Posterior cingulate gyrus (tissue), 11 donors: ENCODE measurements at places on chromosomes 3 and 15.

DNA sequence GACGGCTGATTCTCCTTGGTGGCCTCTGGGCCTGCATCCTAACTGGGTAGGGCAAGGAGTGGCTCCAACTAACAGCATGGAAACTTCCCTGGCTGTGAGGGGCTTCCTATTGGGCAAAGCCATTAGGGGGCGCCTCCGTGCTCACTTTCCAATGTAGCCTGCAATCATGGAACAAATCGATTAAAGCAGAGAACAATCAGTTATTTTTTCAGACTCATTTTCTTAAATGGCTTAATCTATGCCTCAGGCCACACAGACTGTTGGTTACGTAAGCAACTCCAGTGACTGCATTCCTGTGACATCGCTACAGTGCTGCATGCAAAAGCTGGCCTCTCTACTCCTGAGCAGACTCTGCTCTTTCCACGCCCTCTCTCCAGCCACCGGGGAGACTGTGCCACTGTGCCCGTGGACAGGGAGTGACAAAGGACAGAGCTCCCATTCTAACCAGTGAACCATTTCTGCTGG lies 278.9 kb downstream of the KLF13 start:
- DNase-seq, result peak; percentile 80

GRCh38 chr3:119175872-119176756 lies 2.7 kb downstream of the UPK1B start:
- no peak for DNase-seq

- no peak for DNase-seq
These were observed 21.7 kb downstream of the GPR160 start for GRCh38 chr3:170059447-170059846.

- DNase-seq, result no peak
These were observed 44.8 kb upstream of the ATP2C1 start for GRCh38 chr3:130849091-130849552.

GRCh38 chr3:101256511-101256910 lies 63.9 kb downstream of the IMPG2 start:
- DNase-seq, result no peak

- DNase-seq, result no peak
These were observed 549 bp downstream of the TRH start for GRCh38 chr3:129974833-129975704.

- DNase-seq, result no peak
These were observed 147.5 kb downstream of the STT3B start for GRCh38 chr3:31680072-31680870.

GRCh38 chr3:79249701-79250100 lies 518.1 kb downstream of the ROBO1 start:
- no peak for DNase-seq

DNA sequence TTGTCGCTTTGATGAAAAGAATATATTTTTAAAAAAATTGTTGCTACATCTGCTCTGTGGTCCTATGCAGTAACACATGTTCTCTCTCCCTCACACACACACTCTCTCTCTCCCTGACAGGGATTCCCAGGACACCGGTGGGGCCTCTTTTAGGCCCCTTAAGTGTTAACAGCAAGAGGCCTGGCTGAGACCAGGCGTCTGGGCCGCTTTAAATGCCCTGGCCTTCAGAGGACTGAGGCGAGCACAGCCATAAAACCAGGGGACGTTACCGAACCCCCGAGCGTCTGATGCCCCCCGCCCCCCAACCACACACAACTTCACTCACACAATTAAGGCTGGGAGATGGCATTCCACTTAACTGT lies 1.7 kb downstream of the BNC1 start:
- DNase-seq, result no peak

- DNase-seq, result no peak
These were observed 25.0 kb downstream of the ADAM10 start for GRCh38 chr15:58724466-58724865.

- no peak for DNase-seq
These were observed 1.9 kb upstream of the SKIC8 start for GRCh38 chr15:78301326-78301725.

- DNase-seq, result no peak
These were observed 189.0 kb downstream of the ZNF621 start for GRCh38 chr3:40713795-40714194.

GRCh38 chr3:16305111-16305541 lies 40.1 kb downstream of the OXNAD1 start:
- no peak for DNase-seq

DNA sequence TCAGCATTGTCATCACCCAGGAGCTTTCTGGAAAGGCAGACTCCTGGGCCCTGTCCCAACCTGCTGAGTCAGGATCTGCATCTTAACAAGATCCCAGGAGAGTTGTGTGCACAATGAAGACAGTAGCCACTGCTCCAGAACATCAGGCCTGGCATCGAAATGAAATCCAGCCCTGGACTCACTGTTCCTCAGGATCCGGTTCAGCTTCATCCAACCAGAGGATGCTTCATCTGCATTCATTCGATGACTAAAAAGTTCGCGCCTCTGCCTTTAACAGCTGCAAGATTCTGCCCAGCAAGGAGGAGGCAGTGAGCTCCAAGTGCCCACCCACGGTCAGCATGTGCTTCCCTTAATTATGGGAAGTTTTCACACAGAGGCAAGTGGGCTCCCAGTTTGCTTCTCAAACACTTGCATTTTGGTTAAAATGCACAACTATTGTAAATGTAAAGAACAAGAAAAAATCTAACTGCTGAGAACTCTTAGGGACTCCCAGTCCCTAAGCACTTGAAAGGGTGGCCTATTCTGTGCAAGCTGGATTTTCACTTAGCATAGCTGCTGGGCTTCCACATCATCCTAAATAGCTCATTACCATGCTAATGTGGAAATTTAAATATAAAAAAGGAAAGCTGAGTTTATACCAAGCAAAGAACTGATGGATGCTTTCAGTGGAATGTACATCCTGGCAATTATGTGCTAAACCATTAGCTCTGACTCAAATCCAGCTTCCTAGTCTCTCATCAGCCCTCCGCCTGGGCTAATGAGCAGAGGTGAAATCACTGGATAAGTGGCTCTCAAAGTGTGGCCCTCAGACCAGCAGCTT lies 25.5 kb upstream of the ESYT3 start:
- DNase-seq, result peak; percentile 50

DNA sequence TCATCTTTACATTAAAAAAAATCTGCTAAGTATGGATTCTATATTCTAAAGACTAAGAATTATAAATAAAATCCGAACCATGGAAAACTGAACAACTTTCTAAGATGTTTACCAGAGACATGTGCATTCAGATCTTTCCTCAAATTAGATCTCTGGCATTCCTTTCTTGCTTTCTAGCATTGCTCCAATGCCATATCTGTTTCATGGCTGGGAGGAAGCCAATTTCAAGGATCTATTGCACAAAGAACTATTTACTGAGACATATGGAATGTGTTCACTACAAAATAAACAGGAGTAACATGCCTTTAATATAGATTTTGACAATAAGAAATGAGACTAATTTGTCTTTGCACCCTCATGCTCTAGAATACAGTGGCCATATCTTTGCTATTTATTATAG lies 45.1 kb upstream of the NANOGP8 start:
- DNase-seq, result no peak

DNA sequence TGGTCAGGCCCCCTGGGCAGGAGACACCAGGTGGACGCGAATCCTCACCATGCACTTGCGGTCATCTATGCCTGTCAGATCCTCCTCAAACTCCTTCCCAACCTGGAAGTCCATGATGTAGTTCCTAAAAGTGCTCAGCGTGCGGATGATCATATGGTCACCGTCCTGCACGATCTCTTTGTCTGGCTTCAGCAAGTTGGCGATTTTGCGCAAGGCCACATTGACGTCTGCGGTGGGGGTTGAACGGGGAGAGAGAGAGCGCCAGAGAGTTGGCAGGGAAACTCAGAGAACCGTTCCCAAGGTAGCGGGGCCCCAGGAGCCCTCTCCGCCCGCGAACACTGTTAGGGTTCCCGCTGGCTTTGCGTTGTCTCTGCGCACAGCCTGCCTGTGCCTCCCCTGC lies 809 bp downstream of the RBP1 start:
- no peak for DNase-seq

- DNase-seq, result no peak
These were observed 89.3 kb downstream of the OXNAD1 start for GRCh38 chr3:16354291-16354690.

- no peak for DNase-seq
These were observed 102.4 kb downstream of the MYLK start for GRCh38 chr3:123781571-123782275.

DNA sequence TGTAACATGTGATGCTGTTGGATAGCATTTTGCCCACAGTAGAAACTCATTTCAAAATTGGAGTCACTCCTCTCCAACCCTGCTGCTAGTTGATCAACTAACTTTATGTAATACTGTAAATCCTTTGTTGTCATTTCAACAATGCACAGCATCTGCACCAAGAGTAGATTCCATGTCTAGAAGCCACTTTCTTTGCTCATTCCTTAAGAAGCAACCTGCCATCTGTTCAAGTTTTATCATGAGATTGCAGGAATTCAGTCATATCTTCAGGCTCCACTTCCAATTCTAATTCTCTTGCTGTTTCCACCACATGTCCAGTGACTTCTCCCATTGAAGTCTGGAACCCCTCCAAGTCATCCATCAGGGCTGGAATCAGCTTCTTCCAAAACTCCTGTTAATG lies 42.9 kb downstream of the AKAP13 start:
- no peak for DNase-seq

- no peak for DNase-seq
These were observed 17.2 kb upstream of the CCR4 start for GRCh38 chr3:32934150-32934742.

DNA sequence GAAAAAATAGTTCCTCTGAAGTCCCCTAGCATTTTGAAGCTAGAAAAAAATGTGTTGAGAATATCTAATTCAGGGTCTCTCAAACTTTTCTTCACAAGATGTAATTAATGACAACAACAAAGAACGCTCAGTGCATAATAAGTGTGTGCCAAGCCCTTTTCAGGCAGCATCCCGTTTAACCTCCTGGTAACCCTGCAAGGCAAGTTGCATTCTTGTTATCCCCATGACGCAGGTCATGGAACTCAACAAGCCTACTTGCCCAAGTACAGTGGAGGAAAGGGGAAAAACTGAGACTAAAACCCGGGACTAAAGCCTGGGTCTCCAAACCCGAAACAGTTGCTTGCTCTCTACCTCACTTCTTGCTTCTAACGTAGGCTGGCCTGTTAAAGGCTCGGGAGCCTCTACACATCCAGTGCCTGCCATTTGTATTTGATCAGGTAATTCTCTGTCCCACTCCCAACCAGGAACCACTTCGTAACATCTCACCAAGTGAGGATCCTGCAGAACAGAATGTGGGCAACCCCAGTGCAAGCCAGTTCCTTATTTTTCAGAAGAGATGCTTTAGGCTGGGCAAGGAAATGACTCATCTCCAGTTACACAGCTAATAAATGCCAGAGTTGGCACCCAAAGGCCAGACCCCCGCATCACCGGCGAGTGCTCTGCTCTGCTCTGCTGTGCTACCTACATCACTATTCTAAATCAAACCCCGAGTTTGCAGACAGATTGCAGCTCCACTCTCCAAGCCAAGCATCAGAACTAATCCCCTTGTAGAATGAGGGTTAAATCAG lies 28.3 kb downstream of the LMCD1 start:
- DNase-seq, result no peak

DNA sequence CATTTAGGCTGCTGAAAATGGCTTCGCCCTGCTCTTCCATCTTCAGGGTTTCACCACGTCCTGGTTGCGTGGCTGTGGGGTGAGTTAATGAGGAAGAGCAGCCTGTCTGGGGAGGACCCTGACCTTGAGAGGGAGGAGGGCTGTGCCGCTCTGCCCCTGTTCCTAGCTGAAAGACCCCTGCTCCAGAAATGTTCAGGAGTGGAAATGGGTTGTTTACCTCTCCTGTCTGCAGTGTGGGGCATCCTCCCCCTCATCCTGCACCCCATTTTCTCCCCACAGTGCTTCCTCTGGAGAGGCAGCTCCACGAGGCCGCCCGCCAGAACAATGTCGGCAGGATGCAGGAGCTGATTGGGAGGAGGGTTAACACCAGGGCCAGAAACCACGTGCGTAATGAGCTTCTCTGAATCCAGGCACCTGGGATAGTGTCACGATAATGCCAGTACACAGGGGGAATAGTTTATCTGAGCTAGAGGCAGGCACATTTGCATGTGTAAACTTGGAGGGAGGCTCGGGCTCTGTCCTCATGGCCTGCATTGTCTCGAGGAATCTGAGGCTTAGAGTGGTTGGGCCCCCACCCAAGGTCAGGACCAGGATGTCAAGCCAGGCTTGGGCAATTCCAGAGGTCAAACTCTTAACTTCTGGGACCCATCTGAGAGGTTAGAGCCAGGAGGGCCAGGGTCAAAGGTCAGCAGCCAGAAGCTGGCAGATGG lies 4.0 kb downstream of the ANKDD1A start:
- DNase-seq, result no peak

GRCh38 chr3:145259166-145259880 lies 901.7 kb downstream of the PLOD2 start:
- DNase-seq, result no peak

DNA sequence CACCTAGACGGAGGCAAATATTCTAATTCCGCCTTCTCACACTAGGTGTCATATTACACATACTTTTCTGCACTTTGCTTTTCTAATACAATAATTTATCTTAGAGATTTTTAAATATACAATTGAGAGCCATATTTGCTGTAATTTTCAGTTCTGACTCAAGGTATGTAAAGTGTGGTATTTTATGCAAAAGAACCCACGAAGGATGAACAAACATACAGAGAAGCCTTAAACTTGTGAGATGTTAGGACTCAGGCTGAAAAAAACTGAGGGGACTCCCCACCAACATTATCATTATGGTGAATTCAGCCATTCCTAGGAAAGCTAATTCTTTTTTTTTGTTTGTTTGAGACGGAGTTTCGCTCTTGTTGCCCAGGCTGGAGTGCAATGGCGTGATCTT lies 9.6 kb downstream of the ZBTB11 start:
- DNase-seq, result no peak

DNA sequence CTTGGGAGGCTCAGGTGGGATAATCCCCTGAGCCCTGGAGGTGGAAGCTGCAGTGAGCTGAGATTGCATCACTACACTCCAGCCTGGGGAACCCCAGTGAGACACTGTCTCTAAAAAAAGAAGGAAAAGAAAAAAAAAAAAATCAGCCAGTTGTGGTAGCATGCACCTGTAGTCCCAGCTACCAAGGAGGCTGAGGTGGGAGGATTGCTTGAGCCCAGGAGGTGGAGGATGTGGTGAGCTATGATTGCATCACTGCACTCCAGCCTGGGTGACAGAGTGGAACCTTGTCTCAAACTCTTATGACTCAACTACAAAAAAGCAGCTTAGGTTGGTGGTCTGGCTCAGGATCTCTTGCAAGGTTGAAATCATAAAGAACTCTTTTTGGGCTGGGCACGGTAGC lies 19.3 kb upstream of the GPX1 start:
- DNase-seq, result no peak

GRCh38 chr15:23687143-23687470 lies at the start of gene NDN:
TSS of gene NDN (minus strand) at chr15:23687305. CDS start at chr15:23687217, 88 bp downstream.
- peak; percentile 57 for DNase-seq

- no peak for DNase-seq
These were observed 22.5 kb downstream of the MAP2K5 start for GRCh38 chr15:67564968-67565345.
